ENCODE measurements at places on chromosomes 4 and X. TPM values are rescaled to one million over a fixed set of nuclear protein-coding genes. Genes with fewer than 3 reads are reported as not detected.

ITIH6 gene
- total RNA-seq: not detected

SEL1L3 gene
- 45.0 TPM for total RNA-seq

CHRDL1 gene
- 0.05 TPM for total RNA-seq

ERAS gene
- total RNA-seq: not detected

NKX3-2 gene
- 1.4 TPM for total RNA-seq

TKTL1 gene
- 0.34 TPM for total RNA-seq

UPF3B gene
- total RNA-seq: 11.9 TPM

TMPRSS11A gene
- not detected for total RNA-seq

AKAP17A gene
- total RNA-seq: 35.4 TPM

PPP1R2C gene
- not detected for total RNA-seq

BEND2 gene
- not detected for total RNA-seq

CT55 gene
- total RNA-seq: not detected

SLC9A7 gene
- 18.6 TPM for total RNA-seq

GPR119 gene
- total RNA-seq: not detected

SSX2 gene
- not detected for total RNA-seq

CFP gene
- total RNA-seq: 1.3 TPM
